AML-193 (cell line): ENCODE measurements at places on chromosomes 12 and 14.

DNA sequence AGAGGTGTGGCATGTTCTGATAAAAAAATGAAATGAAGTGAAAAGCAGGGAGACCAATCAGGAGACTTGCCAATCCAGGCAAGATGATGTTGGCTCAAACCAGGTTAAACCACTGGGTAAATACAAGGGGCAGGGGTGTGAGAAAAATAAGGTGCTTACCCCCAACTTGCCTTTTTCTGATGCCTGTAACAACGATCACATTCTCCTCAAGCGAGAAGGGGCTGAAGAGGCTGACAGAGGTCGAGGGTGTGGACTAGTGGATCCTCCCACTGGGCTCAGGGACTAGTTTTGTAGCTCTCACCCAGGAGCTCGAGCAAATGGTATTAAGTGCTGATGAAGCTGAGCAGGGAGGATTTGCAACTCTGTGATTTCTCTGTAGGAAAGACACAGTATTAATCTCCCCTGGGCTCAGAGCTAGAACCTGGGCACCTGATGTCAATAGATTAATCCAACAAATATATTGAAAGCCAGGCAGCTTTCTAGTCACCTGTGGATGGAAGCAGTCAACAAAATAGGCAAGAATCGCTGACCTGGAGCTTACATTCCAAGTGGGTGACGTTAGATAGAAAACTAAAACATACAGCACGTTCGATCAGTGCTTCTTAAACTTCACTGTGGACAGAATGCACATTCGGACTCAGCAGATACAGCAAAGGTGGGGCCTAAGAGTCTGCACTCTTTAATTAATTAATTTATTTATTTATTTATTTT is 15.2 kb upstream of the EAPP start:
- no peak for DNase-seq

DNA sequence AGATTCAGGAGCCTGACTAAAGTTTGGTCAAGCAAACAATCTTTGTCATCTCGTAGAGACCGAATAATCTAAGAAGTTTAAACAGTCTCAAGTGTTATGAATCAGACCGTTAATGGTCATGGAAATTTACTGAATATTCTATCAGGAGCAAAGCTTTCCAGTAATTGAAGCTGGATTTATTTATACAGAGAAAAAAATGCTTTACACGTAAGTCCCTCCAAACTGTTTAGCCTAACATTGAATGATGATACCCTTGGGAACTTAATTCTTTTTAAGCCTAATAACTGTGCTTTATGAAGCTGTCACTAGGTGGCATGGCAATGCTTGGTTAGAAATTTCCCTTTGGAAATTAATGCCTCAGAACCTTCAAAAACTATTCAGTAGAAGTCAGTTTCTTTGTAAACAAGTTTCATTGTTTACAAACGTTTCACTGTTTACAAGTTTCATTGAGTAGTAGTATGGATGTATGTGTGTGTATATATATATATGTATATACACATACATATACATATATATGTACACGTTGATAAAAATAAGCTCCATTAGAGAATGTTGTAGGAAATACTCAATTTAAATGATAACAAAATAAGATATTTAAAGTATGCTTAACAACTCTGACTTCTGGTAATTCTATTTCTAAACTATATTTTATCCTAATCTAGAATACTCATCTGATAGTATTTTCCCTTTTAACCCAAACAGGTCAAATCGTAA is 32.1 kb downstream of the DEPDC4 start:
- DNase-seq, result peak; percentile 22

GRCh38 chr14:24465368-24465767 is 22.8 kb upstream of the SDR39U1 start:
- DNase-seq, result no peak

DNA sequence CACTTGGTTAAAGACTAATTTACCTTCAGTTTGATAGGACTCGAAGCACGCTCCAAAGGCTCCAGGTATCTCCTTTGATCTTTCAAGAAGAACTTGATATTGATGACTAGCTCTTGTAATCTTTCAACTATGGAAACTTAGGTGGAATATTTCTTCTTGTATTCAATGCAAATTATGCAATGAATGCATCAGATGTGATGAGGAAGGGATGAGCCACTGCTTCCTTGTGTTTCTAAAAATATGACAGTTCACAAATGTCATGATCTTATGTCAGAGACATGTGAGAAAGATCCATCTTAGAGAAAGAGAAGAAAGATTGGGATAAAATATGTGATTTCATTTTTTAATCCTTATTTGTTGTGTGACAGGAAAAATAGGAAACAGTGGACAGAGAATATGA is 9.9 kb downstream of the RNASE9 start:
- no peak for DNase-seq

DNA sequence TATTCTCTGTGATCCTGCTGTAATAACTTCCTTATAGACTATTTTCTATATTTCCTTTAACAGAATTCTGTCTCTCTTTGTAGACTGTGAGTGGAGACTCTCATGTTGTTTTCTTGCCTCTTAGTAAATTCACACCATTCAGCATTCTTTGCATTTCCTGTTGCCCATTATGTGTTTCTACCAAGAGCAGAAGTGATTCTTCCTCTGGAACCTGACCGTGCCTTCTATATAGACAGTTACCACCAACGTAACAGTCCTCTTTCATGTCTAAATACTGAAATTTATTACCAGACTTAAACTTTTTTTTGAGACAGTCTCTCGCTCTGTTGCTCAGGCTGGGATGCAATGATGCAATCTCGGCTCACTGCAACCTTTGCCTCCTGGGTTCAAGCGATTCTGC is 31.1 kb downstream of the METAP2 start:
- no peak for DNase-seq

- DNase-seq, result no peak
Measured at GRCh38 chr12:65894624-65895390, 70.5 kb downstream of the HMGA2 start.

- no peak for DNase-seq
Measured at GRCh38 chr12:106327309-106327869, 24.9 kb downstream of the TCP11L2 start.

DNA sequence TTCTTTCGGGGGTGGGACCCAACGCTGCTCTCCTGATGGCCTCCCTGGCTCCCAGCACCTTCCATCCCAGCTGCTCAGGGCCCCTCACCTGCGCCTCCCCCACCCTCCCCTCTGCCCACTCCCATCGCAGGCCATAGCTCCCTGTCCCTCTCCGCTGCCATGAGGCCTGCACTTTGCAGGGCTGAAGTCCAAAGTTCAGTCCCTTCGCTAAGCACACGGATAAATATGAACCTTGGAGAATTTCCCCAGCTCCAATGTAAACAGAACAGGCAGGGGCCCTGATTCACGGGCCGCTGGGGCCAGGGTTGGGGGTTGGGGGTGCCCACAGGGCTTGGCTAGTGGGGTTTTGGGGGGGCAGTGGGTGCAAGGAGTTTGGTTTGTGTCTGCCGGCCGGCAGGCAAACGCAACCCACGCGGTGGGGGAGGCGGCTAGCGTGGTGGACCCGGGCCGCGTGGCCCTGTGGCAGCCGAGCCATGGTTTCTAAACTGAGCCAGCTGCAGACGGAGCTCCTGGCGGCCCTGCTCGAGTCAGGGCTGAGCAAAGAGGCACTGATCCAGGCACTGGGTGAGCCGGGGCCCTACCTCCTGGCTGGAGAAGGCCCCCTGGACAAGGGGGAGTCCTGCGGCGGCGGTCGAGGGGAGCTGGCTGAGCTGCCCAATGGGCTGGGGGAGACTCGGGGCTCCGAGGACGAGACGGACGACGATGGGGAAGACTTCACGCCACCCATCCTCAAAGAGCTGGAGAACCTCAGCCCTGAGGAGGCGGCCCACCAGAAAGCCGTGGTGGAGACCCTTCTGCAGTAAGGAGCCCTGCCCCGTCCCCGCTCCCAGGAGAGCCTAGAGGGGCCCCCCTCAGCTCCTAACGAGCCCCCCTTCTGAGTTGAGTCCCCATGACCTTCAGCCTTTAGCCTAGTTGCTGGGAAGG is at the start of gene HNF1A:
HNF1A (plus strand) TSS at position 248 of the 924 bp plus-strand sequence; CDS start at position 474, 226 bp downstream.
- DNase-seq, result no peak
